Natural killer cell treated with Interleukin-12 subunit alpha and Interleukin-12 subunit beta and Interleukin-15 and Interleukin-18, amount 100 ng/mL, for 72 hours (primary cell): ENCODE measurements at places on chromosomes 16 and 17.

DNA sequence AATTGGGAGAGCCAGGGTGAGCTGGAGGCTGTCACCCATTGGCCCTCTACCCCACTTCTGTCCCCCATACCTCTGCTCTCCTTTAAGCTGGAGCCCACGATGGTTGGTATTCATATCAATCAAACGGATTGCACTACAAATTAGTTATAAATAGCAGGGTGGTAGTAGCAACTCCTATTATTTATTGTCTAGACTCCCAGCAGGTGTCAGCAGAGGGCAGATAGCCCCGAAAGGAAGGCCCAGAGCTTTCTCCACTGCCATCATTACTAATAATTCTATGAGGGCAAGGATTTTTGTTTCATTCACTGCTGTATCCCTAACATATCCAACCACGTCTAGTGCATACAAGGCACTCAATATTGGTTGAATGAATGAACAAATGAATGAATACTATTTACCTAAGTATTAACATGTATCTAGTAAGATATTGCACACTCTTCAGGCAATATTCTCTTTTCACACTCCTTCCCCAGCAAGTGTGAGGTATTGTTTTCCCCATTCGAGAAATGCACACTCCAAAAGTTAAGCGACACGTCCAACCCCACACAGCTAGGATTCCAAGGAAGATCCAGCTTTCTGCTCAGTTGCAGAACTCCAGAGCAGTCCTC, 6.3 kb downstream of the C17orf50 start:
- DNase-seq = no peak

DNA sequence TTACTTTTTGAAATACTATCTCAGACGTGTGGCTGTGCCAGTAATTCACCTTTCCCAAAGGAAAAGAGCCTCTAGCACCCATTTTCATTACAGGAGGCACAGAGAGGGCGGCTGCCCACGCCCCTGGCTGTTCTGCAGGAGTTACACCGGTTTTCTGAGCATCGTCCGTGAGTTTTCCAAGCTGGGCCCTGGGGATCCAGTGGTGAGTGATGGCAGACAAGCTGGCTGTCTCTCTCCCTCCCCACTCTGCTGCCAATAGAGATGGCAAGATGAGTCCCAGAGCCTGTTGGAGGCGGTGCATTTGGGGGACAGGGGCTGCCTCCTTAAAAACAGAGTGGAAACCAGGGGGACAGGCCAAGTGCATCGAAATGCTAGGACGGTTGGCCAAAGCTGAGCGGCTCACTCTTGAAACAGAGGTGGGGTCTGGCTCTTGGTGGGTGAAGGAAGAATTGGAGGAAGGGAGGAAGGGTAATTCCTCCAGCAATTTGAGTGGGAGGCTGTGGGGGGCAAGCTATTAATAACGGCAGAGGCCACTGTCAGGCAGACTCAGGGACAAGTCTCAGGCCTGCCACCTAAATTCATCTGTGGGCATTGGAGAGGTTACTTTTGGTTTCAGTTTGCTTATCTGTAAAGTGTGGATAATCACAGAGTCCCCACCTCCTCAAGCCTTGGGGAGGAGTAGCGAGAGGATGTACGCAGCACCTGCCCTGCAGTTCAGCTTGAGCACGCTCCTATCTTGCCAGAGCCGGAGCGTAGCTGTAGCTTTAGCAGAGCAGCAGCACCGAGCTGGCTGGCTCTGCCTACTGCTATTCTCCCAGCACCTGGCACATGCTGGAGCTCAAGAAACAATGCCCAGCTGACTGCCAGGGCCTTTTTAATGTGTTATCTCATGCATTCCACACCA, 7.5 kb upstream of the NOS2 start:
- peak; percentile 75 for DNase-seq

DNA sequence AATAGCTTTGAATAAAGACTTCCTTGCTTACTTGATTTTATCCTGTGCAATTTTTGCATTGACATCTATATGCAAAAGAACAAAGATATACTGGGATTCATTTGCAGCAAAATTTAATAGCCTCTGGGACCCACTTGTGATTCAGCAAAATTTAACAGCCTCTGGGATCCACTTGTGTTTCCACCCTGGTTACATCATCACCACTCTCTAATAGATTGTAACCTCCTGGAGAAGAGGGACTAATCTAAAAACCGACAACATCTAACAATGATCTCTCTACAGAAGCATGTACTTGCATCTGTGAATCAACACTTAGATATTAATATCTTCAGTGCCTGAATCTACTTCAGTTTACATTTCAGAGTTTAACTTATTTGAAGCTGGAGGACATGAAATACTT, 202.0 kb upstream of the CPHXL start:
- no peak for DNase-seq

DNA sequence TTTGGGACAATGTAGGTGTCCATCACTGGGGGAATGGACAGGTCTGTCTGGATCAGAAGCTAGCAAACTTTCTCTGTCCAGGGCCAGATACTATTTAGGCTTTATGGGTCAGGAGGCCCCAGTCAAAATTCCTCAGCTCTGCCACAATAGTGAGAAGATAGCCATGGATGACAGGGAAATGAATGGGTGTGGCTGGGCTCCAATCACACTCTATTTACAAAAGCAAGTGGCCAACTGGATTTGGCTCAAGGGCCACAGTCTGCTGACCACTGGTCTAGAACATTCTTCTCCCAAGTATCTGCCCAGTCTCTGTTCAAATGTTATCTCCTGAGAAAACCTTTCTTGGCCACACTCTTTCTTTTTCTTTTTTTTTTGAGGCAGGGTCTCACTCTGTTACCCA, 339.9 kb downstream of the SOX9 start:
- no peak for DNase-seq

DNA sequence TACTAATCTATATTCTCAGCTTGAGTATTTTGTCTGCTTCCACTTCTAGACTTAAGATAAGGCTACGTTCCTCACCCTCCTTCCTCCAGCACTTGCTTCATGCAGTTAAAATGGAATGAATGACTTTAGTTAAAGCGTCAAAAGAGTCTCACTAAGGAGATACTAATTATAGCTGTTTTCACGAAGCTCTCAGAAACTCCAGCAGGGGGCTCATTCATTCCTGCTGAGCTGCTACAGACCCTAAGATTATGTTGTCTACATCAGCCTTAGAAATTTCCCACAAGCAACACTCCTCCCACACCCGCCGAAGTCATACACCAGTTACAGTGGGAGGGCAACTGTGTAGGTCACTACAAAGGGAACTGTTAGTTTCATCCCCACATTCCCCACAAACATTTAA, 57.0 kb upstream of the KIFC3 start:
- DNase-seq = no peak

DNA sequence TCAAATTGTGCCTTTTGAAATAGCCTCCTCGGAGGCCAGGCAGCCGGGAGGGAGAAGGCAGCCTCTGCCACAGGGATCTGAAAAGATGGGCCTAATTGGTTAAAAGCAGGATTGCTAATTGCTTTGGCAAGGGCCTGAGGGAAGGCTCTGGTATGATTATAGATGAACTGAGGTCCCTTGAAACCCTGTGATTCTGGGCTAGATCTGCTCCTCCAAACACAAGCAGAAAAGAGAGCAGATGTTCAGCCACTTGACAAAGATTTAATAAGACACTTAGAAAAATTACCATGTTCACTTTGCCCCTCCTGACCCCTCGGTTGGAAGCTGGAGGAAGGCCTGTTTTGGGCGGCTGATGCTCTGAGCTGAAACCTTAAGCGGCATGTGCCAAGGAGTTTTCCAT, 209.5 kb upstream of the MPHOSPH6 start:
- no peak for DNase-seq

- no peak for DNase-seq
Measured at GRCh38 chr16:86618431-86619238, 40.3 kb downstream of the FOXL1 start.

DNA sequence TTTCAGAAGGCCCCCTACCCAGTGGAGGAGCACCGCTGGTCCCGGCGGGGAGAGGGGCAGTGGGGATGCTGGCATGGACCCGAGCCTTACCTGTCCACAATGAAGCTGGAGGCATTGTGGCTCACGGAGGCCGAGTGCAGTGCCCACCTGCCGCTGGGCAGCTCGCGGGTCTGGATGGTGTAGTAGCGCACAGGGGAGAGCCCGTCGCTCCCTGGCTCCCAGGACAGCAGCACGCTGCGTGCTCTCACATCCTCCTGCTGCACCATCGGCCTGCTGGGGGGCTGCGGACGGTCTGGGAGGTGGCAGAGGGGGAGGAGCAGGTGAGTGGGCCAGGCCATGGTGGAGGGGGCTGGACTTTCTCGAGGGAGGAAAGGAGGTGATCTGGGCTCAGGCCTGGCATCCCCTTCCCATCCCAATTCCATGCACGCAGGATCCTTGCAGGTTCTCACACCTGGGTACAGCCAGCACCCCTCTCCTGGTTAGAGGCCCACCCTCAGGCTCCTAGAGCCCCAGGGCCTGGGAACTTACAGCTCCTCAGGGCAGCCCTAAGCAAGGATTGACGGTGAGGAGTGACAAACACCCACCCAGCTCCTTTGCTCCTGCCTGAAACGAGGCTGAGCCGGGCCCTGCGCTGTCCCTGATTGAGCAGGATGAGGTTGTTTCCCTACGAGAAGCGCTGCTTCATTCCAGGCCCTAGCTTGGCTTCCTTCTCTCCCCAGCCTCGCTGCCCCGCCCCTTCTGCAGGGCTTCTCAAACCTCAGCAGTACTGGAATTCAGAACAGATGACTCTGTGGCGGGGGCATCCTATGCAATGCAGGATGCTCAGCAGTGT, 76.2 kb upstream of the CDC42EP4 start:
- DNase-seq = no peak

DNA sequence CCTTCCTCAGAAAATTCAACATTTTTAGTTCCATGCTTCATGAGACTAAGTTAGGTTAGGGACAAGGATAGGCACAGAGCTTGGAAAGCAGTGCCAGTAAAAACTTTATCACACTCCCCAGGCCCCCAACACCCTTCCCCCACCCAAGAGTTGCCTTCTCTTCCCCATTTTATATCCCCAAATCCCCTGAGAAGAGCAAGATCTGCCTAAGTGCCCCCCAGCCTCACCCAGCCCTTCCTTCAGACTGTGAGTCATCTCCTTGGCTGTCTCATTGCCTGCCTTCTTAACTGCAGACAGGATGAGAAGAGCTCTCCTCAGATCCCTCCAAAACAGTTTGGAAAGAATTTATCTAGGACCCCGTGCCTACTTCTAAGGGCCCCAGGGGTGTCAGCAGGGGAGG, 55.8 kb downstream of the NEUROD2 start:
- DNase-seq = no peak

- DNase-seq = no peak
Measured at GRCh38 chr16:14070555-14070876, 603 bp upstream of the MRTFB start.

DNA sequence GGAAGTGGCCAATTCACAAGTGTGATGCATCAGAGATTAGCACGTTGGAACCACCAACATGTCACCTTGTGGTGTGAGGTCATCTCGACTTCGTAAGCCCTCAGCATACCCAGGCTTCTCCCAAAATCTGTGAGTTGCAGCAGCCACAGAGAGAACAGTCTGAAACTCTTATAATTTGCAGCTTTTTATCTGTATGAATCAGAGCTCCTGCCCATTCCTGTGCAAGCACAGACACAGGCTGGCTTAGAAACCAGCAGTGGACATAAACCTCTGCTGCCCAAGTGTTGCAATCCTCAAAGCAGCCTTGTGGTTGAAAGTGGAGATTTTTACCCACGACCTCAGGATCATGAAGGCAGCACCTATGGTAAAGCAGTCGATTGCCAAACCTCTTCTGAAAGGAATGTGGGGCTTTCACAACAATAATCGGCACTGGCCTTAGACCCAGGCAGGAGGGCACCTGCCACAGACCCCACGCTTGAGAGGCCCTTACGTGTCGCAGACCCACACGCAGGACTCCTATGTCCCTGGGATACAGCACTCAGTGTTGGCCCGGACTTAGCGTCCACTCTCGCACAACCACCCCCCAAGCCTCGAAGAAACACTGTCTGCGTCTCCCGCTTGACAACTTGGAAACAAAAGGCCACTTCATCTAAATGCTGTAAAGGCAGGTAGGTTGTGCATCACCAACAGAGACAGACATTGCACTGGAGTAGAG, 24.5 kb upstream of the OSGIN1 start:
- DNase-seq = peak; percentile 69

GRCh38 chr16:72198771-72199201, 26.8 kb upstream of the PMFBP1 start:
- no peak for DNase-seq

DNA sequence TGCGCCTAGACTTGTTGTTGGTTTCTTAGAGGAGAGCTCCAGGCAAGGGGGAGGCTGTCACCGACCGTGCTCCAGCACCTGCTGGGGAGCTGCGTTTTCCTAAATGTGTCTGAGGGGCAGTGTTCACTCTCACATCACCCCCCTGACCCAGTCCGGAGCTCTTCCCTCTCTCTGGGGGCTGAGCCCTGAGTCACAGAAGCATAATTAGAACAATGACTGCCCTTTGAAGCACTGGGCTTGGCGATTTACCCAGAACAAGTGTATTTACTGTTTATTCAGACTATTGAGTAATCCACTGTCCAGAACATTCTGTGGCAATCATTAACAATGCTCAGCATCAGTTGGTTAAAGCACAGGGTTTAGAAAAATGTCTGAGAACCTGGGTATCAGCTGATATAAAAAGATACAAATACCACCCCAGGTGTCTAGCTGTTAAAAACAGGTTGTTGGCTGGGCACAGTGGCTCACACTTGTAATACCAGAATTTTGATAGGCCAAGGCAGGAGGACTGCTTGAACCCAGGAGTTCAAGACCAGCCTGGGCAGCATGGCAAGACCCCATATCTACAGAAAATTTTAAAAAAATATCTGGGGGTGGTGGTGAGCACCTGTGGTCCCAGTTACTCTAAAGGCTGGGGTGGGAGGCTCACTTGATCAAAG, 8.1 kb downstream of the CES4A start:
- DNase-seq = no peak

- DNase-seq = no peak
Measured at GRCh38 chr16:88045820-88046303, 94.6 kb downstream of the BANP start.

DNA sequence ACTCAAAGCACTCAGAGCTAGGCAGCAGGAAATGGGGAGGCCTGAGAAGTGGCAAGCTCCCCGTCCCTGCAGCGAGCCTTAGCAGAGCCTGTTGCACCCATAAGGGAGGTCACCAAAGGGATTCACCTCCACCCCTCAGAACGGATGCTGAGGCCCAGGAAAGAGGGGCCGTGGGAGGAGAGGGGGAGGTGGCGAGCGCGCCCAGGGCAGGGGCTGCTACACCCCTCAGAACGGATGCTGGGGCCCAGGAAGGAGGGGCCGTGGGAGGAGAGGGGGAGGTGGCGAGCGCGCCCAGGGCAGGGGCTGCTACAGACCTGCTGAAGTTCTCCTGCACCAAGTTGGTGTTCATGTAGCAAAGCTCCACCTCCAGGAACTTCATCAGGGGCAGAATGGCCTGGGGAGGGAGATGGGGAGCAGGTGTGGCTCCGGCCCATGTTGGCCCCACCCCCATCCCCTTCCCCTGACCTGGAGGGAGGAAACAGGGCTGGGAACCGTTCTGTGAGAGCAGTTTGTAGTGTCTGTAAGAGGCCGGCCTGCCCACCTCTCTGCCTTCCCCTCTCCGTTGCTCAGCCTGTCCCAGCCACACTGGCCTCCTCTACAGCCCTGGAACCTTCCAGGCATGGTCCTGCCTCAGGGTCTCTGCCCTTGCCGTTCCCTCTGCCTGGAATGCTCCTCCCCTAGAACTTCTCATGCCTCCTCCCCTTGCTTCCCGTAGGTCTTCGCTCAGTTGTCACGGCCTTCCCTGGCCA, 11.4 kb downstream of the UNC13D start:
- no peak for DNase-seq

- no peak for DNase-seq
Measured at GRCh38 chr17:43517615-43518386, 28.3 kb downstream of the ETV4 start.

- no peak for DNase-seq
Measured at GRCh38 chr17:14245002-14245401, 8.3 kb upstream of the CDRT15 start.

GRCh38 chr17:21476867-21477266, 100.7 kb downstream of the KCNJ12 start:
- no peak for DNase-seq
